ENCODE measurements at places on chromosomes 6 and 20.

- no peak for DNase-seq
These were observed 72.2 kb upstream of the ZFP64 start for GRCh38 chr20:52263757-52264156.

DNA sequence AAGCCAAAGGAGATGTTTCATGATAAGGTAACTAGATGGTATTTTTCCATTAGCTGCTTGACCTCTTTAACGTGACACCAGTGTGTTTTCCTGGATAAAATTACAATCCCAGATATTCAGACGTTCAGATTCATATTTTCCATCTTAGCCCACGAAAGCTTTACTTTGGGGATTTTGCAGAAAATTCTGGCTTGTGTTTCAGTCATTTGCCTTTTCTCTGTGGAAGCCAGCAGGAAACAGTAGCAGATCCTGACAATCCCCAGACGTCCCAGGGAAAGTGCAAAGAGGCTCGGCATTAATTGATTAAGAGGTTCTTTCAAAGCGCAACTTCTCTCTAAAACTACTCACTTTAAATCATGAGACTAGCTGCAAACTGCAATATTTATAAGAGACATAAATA is 243.6 kb downstream of the UST start:
- no peak for DNase-seq

DNA sequence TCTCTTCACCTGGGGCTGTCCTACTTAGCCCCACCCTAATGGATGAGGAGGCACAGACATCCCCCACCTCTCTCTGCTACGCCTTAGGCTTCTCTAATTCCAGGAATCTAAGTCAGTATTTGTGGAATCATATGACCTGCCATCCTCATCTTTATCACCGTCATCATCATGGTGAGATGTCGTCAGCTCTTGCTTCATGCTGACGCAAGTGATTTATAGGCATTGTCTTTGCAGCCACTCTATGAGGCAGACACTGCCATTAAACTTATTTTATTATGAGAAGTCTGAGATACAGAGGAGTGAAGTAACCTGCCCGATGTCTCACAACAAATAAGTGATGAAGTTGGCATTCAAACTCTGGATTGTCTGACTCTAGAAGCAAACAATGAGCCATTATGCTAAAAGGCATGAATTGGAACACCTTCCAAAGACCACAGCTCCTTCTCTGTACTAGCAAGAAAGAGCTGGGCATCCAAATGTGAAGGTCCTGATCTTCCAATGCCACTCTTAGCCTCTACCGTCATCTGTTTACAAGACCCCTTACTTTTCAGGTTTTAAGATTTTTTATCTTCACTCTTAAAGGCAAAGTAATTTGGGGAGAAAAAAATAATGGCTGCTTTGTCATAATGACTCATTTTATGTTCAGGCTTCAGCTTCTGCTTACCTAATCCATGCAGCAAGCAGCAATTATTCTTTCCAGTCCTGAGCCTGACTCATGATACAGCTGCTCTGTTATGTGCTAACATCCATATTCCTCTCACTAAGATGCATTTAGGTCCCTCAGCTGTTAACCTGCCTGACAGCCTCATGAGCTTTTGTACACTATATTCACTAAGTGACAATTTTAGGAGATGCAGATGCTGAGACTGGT is 113.7 kb upstream of the BCLAF1 start:
- peak; percentile 73 for DNase-seq

DNA sequence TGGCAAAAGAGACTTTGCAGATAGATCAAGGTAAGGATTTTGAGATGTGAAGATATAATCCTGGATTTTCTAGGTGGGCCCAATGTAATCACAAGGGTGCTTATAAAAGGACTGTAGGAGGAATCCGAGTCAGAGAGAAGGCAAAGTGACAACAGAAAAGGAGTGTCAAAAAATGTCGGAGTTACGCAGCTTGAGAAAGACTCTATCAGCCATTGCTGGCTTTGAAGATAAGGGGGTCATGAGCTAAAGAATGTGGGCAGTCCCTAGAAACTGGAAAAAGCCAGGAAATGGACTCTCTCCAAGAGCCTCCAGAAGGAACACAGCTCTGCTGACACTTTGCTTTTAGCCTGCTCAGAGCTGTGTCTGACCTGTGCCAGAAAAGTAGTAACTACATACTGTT is 8.7 kb upstream of the RWDD1 start:
- DNase-seq = no peak

DNA sequence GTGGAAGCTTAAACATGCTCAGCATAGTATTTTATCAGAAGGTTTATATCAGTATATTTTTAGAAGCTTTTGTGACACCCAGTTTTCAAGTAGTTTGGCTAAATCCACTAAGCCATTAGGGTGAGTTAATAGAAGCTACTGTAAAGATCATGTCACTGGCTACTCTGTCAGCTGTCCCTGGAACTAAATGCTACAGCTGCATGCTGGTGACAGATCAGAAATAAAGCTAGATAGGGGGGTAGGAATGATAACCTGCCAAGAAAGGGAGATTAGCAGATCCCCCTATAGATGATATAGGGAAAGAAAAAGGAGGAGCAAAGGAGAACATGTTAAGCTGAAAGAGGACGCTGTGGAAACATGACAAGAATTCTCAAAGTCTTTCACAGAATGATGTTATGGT is 363.2 kb downstream of the QKI start:
- DNase-seq = no peak

DNA sequence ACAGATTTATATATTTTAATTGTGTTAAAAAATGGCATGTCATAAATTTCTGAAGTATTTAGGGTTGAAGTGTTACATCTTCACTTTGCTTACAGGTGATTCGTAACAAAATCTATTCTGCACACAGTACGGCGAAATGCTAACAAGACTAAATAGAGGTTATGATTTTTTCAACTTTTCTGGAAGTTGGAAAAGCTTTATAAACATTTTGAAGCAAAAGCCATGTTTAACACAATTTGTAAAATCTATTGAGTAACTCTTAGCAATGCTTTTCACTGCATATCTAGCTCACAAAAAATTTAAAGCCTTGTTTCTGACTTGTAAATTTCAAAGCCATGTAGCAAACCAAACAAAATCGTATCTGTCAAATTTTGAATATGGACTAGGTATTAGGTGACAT is 3.3 kb downstream of the STX16 start:
- no peak for DNase-seq

DNA sequence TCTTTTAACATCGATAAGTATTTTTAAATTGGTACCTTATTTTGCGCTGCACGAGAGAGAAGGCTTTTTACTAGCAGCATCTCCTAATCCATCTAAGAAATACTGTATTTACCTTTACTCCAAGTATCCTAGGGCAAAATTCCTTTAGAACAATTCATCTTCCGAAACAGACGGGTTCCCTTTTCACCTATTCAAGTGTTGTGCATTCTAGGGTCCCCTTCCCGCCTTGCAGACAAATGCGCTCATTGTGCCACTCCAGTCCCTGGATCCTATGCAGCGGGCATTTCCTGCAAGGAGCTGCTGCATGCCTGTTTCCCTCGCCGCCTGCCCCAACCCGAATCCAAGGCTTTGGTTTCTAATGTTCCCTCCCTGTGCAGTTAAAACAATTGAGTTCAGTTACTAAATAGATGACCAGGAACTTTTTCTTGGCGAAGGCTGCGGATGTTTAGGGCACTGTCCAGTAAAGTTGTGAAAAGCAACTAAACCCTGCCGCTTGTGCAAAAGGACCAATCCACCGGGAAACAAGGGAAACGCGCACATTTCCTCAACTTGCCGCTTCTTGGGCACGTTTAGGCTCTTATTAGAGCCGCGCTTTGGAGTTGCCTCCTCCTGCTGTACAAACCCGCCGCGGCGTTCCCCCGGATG is 556 bp upstream of the SCAF8 start:
- DNase-seq = peak; percentile 53

DNA sequence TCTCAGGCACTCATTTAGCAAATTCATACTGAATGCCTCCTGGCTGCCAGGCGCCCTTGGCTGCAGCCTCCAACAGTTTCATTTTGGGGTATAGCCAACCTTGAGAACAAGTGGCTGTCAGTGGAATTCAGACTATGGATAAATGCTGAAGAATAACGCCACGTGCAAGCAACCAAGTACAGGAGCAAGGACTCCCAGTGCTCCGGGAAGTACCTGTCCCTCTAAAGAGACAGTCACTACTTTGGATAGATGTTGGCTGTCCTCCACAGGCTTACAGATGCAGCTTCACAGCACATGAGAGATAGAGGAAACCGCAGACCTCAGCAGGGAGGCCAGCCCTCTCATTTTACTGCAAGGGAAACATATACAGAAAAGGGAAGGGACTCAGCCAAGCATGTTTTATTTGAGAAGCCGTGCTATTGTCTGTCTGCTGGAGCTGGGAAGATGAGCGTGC is 658.2 kb downstream of the PTPRT start:
- no peak for DNase-seq

DNA sequence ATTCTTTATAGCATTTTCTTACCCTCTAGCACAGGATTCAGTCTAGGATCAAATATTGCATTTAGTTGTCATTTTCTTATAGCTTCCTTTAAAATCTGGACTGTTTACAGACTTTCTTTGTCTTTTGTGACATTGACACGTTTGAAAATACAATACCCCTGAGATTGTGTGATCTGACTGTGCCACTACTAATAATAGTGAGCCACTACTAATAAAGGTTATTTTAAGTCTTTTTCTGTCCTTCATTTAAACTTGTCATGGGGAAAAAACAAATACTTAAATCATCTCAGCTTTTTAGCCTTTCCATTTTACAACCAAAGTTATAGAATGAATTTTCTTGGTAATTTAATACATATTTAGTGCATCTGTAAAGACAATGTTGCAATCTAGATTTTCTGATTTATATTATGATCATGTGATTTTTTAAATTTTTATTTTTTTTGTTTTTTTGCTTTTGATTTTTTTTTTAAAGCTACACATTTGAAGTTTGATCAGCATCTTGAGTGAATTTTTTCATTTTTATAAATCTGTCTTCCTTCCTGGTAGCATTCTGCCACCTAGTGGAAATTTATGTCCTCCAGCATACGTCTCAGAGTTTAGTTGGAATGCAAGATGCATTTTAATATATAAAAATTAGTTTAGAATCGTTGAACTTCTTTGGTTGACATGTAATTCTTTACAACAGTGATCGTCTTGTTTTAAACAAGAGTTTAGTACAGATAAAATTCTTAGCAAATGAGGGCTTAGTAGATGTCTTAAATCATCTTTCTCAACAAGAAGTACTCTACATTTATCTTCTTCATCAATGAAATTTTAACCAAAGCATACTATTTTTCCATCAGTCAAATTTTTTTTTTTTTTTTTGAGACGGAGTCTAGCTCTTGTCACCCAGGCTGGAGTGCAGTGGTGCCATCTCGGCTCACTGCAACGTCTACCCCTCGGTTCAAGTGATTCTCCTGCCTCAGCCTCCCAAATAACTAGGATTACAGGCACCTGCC is 119.4 kb downstream of the NCOA3 start:
- peak; percentile 76 for DNase-seq

DNA sequence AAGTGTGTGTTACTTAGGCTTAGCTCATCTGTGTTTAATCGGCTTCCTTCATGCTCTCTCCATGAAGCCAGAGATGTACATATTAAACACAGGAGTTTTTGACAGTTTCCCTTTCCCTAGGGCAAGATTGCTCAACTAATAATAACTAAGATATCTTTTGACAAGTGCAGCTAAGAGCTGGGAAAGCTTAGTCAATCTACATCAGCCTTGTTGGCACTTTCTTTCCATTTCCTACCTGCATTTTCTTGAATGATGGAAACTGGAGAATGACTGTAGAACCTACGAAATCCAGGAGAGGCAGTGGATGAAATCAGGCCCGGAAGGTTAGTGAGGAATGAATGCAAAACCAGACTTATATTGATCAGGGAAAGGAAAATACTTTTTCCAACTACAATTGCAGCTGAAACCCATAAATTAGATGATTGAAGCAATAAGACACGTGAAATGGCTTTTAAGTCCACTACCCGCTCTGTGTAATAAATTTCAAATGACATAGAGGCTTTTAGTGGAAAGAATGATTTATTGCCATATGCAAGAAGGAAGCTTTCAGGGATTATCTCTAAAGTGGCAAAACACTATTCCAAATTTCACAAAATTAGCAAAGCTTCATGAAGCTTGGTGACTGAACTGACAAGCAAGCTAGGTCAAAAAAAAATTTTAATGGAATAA is 237.2 kb upstream of the ID4 start:
- no peak for DNase-seq

GRCh38 chr6:51352506-51353029 is 533.9 kb downstream of the TFAP2B start:
- no peak for DNase-seq

DNA sequence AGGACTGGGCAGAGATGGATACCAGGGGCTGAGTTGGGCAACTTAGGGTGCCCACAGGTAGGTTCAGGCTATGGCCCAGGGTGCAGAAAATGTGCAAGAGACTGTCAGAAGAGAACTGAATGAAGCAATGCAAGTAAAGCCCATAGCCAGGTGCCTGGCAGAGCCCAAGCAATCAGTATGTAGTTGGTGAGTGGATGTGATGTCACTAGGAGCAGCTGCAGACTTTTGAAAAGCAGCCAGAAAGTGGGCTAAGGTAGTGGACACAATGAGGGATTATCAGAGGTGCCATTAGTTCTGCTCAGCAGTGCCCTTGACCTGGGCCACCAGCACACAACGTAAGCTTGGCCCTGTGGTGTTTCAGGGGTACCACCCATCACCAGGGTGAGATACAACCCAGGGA is 135.3 kb downstream of the SOBP start:
- no peak for DNase-seq

GRCh38 chr6:6591778-6592465 is 3.4 kb downstream of the LY86 start:
- no peak for DNase-seq

DNA sequence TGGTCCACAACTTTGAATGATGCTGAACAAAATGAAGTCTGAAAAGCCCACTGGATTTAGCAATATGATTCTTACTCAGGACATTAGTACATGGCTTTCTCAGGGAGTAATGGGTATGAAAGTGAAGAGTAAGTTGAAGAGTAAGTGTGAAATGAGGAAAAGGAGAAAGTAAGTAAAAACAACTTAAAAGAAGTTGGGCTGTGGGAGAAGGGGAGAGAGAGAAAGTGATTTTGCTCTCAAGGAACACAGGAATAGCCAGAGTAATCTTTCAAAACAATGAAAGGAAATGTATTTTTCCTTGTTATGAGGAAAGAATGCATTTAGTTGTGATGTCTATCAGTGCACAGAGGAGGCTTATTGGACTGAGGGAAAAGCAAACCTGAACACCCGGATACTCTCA is 39.8 kb upstream of the NKAIN2 start:
- DNase-seq = no peak
